Sigmoid colon (tissue), 7 donors: ENCODE measurements at places on chromosomes 4 and X. TPM values are rescaled to one million over a fixed set of nuclear protein-coding genes. Genes with fewer than 3 reads are reported as not detected.
A peak's percentile ranks its signal among the peaks of the same experiment; 100 is the strongest.

DNA sequence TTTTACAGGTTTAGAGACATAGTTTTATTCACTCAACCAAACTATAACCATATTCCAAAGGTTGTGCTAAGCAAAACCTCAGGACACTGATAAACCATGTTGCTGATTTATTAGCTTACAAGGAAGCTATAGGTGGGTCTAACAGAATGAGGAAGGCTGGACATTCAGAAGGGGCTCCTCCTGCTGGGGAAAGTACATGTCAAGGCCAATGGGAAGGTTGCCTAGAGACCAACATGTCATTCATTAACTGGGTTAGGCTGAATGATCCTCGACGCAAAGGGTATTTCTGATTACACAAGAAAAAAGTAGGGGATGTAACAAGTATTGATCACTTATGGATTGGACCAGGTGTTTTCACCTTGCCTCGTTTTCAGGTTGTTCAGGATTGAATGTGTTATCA is 30.3 kb downstream of the SLC10A6 start:
- no peak for DNase-seq

DNA sequence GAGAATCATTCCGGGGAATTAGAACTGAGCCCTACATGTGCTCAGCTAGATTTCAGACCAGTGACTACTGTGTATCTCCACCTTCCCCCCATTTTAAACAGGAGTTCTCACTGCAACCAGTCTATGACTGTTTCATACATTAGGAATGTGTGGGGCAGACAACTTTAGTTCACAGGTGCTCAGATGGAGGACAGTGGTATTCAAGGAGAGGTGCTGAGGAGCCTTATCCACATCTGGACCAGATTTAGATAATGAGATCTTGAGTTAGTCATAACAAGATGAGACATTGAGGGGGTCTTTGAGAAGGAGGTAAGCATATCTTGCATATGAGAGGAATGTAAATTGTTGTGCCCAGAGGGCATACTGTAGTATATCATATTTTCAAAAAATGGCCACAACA is 32.8 kb upstream of the RELL1 start:
- DNase-seq: no peak

DNA sequence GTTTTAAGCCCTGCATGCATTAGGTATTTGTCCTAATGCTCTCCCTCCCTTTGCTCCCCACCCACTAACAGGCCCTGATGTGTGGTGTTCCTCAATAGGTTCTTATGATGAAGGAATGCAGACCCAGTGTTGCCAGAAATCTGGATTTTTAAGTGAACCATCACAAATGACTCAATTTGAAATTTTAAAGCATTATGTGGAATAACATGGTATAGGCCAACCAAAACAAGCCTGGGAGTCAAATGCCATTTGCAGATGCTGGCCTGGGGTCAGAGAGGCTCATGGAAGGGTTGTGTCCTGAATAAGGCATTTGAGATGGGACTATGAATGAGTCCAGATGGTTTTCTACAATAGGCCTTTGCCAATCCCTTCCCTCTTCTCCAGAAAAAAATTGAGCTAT is 179.6 kb downstream of the SHROOM3 start:
- DNase-seq: no peak

DNA sequence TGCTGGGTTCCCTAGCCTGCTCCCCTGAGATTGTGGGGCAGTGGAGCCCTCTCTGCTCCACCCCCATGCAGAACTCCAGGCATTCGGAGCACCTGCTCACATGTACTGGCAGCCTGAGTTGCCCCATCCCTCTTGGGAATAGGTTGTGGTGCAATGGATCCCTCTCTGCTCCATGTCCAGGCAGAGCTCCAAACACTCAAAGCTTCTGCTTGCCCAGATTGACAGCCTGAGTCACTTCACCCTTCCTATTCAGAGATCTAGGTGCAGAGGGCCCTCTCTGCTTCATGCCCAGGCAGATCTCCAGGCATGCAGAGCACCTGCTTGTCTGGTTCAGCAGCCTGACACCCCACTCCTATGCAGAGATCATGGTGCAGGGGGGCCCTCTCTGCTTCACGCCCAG is 18.6 kb upstream of the TEX13B start:
- no peak for DNase-seq

DNA sequence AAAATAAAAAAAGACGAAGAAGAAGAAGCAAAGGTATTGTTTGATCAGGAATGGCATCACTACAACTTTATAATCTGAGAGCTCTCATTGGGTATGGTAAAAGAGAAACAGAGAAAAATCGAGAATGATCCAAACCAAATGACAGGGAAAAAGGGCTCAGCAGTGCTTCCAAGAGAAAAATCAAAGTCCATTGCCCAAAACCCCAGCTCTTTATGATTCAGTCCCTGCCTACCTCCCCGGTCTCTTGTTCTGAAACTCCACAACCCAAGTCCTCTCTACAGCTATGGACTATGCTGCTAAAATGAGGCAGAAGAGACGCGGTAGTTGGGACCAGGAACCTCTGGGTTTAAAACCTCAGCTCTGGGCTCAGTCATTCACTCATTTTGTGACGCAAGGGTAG is 341.1 kb upstream of the PPARGC1A start:
- no peak for DNase-seq

GRCh38 chr4:47088298-47088697 is 56.9 kb downstream of the GABRB1 start:
- no peak for DNase-seq

DNA sequence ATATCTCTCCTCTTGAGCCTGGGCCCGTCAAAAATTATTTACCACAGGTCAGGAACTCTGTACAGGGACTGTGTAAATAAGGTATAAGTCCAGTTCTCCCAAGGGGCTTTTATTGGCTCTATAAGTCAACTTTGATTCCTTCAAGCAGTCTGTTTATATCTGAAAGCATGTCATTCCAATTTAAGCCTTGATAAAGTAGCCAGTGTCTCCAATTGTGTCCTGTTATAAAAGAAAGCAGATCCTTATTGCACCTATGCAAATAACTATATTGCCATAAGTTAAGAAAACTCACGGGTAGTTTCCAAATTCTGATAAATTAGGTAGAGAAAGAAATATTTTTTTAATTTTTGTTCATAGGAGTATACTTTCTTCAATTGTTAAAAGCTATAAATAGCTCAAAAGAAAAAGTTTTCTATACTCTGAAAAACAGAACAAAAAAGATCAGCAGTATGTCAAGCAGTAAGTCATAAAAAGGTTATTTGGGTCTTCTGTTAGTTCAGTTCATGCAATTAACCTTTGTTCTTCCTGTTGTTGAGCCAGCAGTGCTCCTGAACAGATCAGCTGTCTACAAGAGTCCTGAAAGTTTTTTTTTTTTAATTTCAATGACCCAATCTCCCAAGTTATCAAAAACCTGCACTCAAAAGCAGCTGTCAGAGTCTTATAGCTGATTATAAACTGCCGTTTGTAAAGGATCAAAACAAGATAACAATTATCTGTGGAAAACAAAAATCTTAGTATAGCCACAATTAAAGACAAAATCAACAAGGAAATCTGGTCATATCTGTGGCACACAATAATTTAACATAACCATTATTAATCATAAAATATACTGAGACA is 178.4 kb upstream of the GALNT7 start:
- DNase-seq: no peak

DNA sequence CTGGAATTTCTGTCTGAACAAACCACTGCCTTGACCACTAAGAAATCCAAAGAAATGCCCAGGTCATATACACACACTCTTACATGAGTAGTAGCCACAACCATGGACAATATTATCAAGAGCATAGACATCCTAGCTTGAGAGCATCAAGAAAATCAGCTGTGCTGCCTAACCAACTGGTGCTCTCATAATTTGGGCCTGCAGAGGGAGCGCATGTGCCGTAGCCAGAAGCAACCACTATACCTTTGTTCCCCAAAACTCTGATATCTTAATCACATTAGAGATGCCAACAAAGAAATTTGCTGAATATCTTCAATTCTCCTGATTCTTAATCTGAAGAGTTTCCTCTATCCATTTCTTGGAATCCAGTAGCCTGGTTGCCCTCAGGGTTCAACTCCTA is 163.6 kb downstream of the ZNF674 start:
- no peak for DNase-seq

- no peak for DNase-seq
Measured at GRCh38 chrX:9153300-9153699, 119.4 kb upstream of the FAM9B start.

- DNase-seq: no peak
Measured at GRCh38 chr4:16717266-16717970, 181.0 kb downstream of the LDB2 start.

GRCh38 chrX:43940816-43941474 is 32.2 kb downstream of the NDP start:
- no peak for DNase-seq

GRCh38 chr4:155491336-155492120 is 114.8 kb upstream of the MAP9 start:
- DNase-seq: no peak

DNA sequence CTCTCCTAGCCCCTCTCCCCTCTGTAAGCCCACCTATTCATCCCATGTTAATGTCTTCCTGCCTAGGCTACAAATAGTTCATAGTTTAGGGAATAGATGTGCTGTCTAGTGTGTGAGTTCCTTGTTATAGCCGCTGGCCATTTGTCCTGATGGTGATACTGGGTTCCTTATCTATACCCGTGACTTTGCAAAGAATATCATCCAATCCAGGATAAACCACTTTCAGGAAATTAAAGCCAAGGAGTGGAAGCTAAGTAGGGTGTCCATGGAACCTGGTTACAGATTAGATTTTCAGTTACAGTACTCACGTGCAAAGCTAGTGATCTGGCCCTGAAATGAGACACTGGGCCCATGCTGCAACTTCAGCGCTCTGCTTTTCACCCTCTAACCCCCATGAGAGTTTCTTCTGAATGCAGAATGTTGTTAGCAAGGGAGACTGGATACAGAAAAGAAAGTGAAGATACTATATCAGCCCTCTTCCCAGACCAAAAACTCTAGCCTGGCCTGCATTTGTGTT is 111.4 kb downstream of the TMEM164 start:
- DNase-seq: no peak

- no peak for DNase-seq
Measured at GRCh38 chrX:32448320-32448719, 763.0 kb downstream of the DMD start.

DNA sequence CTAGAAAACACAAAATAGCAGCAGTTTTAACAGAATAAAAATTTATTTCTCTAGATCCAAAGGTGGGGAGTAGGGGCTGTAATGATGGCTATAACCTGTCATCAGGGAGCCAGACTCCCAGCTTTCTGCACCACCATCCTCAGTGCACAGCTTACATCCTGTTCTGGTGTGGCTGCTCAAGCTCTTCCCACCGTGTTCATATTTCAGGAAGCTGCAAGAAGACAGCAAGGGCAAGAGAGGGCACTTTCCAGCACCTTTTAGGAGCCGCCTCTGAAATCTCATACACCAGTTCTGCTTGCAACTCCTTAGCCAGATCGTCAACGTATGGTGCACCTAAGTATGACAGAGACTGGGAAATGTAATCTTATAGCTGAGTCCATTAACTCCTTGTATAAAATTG is 253.7 kb downstream of the CENPC start:
- no peak for DNase-seq

- DNase-seq: no peak
Measured at GRCh38 chr4:145507636-145508035, 26.0 kb downstream of the SMAD1 start.

DNA sequence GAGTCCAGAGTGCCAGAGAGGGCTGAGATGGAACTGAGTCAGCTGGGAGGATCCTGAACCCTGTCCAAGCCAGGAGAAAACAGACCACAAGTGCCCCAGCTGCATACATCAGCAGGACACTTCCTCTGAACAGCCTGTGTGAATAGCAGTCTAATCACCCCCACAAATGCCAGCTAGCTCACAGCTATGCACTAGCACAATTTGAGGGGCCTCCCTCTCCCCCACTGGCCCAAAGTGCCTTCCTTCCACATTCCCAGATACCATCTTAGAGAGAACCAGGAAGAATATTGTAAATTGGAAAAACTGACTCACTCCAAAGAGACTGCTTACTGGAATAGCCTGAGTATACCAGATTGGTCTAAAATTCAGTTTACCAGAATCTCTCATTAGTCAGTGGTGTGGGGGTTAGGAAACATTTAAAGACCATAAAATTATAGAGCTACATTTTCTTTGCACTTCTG is 292.6 kb upstream of the KLF3 start:
- no peak for DNase-seq

DNA sequence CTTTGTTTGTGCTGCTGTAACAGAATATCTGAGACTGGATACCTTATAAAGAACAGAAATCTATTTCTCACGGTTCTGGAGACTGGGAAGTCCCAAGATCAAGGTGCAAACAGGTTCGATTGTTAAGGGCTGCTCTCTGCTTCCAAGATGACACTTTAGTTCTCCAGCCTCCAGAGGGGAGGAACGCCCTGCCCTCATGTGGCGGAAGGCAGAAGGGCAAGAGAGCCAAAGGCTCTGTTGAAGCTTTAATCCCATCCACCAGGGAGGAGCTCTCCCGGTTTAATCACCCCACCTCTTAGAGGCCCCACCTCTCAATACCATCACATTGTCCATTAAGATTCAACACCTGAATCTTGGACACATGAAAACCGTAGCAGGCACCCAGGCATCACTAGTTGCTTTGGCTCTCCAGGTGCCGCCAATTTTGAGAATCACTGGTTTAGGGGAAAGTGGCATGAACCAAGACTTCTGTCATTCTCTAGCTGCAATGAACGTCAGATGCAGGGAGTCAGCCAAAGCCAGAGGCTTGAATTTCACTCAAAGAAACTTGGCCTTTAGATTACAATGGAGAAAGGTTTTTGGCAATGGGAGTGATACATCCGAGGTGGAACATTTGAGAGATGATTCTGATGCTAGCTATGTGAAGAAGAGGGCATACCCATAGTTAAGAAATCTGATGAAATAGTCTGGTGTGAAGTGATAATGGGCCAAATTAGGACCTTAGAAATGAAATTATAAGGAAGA is 15.7 kb downstream of the FHL1 start:
- DNase-seq: peak; percentile 83

- DNase-seq: no peak
Measured at GRCh38 chr4:76017056-76017686, 6.1 kb downstream of the CXCL10 start.

GRCh38 chr4:26073886-26074560 is 160.0 kb downstream of the SMIM20 start:
- no peak for DNase-seq

GSX2 gene
- total RNA-seq: not detected

OPHN1 gene
- total RNA-seq: 11.1 TPM

CENPVL1 gene
- not detected for total RNA-seq

GPR82 gene
- total RNA-seq: 1.4 TPM

SOX3 gene
- not detected for total RNA-seq

USP51 gene
- total RNA-seq: 3.5 TPM

CDS1 gene
- total RNA-seq: 0.49 TPM
